ENCODE measurements at places on chromosomes 3 and 15.

GRCh38 chr15:50819344-50819743 lies 53.8 kb upstream of the SPPL2A start:
- H3K27me3 ChIP-seq = no peaks in the 10 kb centered on the region
- H3K27ac ChIP-seq = no peak overlapping the region
- no peak overlapping the region for H3K4me3 ChIP-seq
- no peak for DNase-seq
- no peaks in the 10 kb centered on the region for H3K4me1 ChIP-seq
- no peaks in the 10 kb centered on the region for H3K36me3 ChIP-seq

DNA sequence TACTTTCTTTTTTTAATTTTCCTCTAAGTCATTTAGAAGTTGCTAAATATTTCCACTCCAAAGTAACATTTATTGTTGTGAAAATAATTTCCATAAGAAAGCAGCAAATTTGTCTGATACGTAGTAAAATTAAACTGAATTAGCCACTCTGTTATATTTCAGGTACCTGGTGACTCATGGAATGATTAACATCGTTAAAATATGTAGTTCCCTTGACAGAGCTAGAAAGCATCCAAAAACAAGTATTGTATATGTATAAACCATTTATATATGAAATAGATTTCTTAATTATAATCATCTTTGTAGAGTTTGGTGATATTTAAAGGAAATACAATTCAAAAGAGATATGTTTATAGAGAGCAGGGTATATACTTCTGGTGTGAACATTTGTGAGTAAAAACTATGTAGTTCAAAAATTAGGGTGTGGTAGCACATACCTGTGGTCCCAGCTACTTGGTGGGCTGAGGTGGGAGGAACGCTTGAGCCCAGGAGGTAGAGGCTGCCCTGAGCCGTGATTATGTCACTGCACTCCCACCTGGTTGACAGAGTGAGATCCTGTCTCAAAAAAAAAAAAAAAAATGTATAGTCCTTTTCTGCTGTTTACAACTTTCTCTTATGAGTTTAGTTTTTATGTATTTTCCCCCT lies 36.6 kb downstream of the ATP11B start:
- no peak overlapping the region for H3K4me3 ChIP-seq
- DNase-seq = no peak
- H3K27ac ChIP-seq = no peak overlapping the region
- no peaks in the 10 kb centered on the region for H3K27me3 ChIP-seq
- H3K4me1 ChIP-seq = no peaks in the 10 kb centered on the region

GRCh38 chr3:23735535-23736326 lies 70.0 kb upstream of the UBE2E1 start:
- H3K27ac ChIP-seq = no peak overlapping the region
- peaks cover 2% of the 10 kb centered on the region for H3K4me1 ChIP-seq
- no peak overlapping the region for H3K4me3 ChIP-seq
- H3K27me3 ChIP-seq = no peaks in the 10 kb centered on the region

GRCh38 chr3:38404286-38404685 lies 49.4 kb upstream of the ACVR2B start:
- H3K27ac ChIP-seq = no peak overlapping the region
- H3K36me3 ChIP-seq = no peaks in the 10 kb centered on the region
- H3K27me3 ChIP-seq = no peaks in the 10 kb centered on the region
- no peaks in the 10 kb centered on the region for H3K4me1 ChIP-seq

DNA sequence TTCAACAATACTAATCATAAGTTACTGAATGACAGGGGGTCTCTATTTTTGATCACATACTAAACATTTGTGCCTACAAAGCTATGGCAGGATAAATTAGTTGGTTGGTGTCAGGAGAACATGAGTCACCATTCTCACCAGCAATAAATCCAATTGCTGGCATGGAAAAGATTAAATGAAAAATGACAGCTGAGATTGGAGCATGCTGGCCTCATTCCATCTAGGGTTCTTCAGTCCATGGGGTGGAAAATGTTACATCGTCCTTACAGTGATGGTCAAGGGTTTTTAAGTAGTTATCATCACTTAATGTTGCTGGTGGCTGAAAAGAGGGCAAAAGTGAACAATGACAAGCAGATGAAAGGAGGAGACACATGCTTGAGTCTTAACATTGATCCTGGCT lies 180.1 kb upstream of the BCL6 start:
- no peaks in the 10 kb centered on the region for H3K27me3 ChIP-seq
- no peak overlapping the region for H3K27ac ChIP-seq
- DNase-seq = no peak
- peaks cover 5% of the 10 kb centered on the region for H3K4me1 ChIP-seq
- H3K4me3 ChIP-seq = no peak overlapping the region
- H3K36me3 ChIP-seq = no peaks in the 10 kb centered on the region

DNA sequence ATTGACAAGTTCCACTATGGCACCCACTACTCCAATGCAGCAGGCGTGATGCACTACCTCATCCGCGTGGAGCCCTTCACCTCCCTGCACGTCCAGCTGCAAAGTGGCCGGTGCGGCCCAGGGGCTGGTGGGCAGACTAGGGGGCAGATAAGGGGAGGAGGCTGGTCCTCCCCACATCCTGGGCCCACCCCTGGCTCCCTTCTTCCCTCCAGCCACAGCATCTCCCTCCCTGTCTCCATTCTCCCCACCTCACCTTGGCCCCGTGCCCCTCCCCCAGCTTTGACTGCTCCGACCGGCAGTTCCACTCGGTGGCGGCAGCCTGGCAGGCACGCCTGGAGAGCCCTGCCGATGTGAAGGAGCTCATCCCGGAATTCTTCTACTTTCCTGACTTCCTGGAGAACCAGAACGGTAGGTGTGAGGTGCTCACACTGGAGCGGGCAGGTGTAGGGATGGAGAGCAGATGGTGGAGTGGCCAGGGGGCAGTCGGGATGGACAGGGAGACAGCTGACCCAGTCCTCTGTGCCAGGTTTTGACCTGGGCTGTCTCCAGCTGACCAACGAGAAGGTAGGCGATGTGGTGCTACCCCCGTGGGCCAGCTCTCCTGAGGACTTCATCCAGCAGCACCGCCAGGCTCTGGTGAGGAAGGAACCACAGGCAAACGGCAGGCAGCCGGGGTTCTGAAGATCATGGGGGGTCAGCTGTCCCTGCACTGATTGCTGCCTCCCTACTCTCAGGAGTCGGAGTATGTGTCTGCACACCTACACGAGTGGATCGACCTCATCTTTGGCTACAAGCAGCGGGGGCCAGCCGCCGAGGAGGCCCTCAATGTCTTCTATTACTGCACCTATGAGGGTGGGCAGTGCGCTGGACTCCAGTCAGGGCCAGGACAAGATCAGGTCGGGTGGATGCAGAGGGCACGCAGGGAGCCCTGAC lies 26.0 kb downstream of the NBEAL2 start:
- no peak overlapping the region for H3K27ac ChIP-seq
- H3K36me3 ChIP-seq = no peaks in the 10 kb centered on the region
- peak; percentile 8 for DNase-seq
- no peak overlapping the region for H3K4me3 ChIP-seq
- no peaks in the 10 kb centered on the region for H3K27me3 ChIP-seq

GRCh38 chr3:142489572-142490323 lies 41.9 kb upstream of the XRN1 start:
- DNase-seq = no peak
- H3K4me1 ChIP-seq = no peaks in the 10 kb centered on the region
- no peak overlapping the region for H3K4me3 ChIP-seq
- H3K27ac ChIP-seq = no peak overlapping the region
- no peaks in the 10 kb centered on the region for H3K27me3 ChIP-seq

DNA sequence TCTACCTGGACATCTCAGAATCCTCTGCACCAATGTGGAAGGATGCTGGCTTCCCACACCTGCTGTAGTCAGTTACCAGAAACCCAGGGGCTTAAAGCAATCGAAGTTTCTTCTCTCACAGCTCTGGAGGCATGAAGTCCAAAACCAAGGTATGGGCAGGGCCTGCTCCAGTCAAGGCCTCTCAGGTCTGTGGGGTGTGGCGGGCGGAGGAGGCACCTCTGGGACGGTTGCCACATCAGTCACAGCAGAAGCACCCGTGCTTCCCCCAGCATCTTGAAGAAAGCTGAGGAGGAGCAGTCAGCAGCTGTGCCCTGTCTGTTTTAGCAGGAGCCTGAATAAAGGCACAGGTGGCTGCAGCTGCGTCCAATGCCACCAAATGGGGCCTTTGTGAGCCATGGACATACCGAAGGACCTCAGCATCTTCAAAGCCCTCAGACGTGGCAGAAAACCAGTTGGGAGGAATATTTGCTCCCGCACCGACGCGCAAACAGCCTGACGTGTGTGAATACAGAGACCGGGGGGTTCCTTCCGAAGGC lies 68.9 kb downstream of the TFRC start:
- H3K27me3 ChIP-seq = no peaks in the 10 kb centered on the region
- DNase-seq = no peak
- H3K4me1 ChIP-seq = no peaks in the 10 kb centered on the region
- H3K27ac ChIP-seq = no peak overlapping the region
- no peak overlapping the region for H3K4me3 ChIP-seq
- H3K36me3 ChIP-seq = no peaks in the 10 kb centered on the region

GRCh38 chr3:177126015-177126773 lies 71.1 kb downstream of the TBL1XR1 start:
- H3K36me3 ChIP-seq = no peaks in the 10 kb centered on the region
- H3K4me1 ChIP-seq = peaks cover 2% of the 10 kb centered on the region
- DNase-seq = no peak
- no peaks in the 10 kb centered on the region for H3K27me3 ChIP-seq

- no peak overlapping the region for H3K27ac ChIP-seq
- H3K27me3 ChIP-seq = no peaks in the 10 kb centered on the region
- H3K36me3 ChIP-seq = no peaks in the 10 kb centered on the region
- no peak for DNase-seq
Observed at GRCh38 chr15:70528270-70528706, 235.1 kb downstream of the UACA start.

- H3K4me1 ChIP-seq = peaks cover 4% of the 10 kb centered on the region
- no peaks in the 10 kb centered on the region for H3K27me3 ChIP-seq
- H3K36me3 ChIP-seq = no peaks in the 10 kb centered on the region
- no peak overlapping the region for H3K27ac ChIP-seq
- DNase-seq = no peak
Observed at GRCh38 chr15:98523912-98524662, 124.3 kb upstream of the IGF1R start.

DNA sequence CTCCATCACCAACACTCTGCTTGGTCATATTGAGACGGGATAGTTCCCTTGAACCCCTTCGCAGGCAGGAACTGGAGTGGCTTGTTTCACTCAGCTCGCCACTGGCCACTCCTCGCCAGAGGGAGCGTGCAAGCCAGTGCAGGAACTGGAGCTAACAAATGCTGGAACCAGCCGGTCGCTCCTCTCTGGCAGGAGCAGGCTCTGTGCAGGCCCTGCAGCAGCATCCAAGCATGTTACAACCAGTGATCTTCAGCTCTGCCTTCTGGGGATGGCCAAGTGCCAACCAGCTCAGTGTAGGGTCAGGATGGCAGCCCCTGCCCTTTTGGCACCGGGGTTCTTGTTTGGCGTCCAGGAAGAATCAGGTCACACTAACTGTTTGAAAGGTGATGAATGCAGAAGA lies 329.0 kb upstream of the AZI2 start:
- no peaks in the 10 kb centered on the region for H3K4me1 ChIP-seq
- no peaks in the 10 kb centered on the region for H3K36me3 ChIP-seq
- H3K27me3 ChIP-seq = no peaks in the 10 kb centered on the region
- DNase-seq = no peak

DNA sequence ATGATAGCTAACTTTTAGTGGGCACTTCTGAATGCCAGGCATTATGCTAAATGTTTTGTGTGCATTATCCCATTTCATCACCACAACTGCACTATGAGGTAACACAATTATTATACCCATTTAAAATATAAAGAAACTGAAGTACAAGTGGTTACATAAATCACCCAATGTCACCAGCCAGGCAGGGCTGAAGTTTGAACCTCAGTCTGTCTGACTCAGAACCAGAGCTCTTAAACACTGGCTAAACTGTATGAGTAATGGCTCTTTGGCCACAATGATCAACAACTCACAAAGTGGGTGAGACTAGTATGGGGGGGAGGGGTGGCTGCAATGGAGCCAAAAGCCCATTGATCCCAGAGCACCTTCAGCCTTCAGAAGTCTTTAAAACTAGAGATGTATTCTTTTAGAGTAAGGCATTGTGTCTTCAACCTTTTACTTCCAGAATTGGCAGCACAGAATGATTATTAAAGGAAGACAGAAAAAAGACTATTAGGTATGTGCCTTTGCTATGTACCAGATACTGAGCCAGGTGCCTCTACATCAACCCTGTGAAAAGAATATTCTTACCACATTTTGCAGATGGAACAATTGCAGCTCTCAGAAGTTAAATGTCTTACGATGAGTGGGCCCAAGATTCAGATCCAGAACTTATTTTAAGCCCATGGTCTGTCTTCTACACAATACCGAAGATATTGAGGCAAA lies 166.9 kb downstream of the UACA start:
- H3K4me1 ChIP-seq = no peaks in the 10 kb centered on the region
- no peak overlapping the region for H3K4me3 ChIP-seq
- no peaks in the 10 kb centered on the region for H3K27me3 ChIP-seq
- H3K27ac ChIP-seq = no peak overlapping the region
